ENCODE measurements at places on chromosomes 16 and 17. TPM values are rescaled to one million over a fixed set of nuclear protein-coding genes. Genes with fewer than 3 reads are reported as not detected.

DNA sequence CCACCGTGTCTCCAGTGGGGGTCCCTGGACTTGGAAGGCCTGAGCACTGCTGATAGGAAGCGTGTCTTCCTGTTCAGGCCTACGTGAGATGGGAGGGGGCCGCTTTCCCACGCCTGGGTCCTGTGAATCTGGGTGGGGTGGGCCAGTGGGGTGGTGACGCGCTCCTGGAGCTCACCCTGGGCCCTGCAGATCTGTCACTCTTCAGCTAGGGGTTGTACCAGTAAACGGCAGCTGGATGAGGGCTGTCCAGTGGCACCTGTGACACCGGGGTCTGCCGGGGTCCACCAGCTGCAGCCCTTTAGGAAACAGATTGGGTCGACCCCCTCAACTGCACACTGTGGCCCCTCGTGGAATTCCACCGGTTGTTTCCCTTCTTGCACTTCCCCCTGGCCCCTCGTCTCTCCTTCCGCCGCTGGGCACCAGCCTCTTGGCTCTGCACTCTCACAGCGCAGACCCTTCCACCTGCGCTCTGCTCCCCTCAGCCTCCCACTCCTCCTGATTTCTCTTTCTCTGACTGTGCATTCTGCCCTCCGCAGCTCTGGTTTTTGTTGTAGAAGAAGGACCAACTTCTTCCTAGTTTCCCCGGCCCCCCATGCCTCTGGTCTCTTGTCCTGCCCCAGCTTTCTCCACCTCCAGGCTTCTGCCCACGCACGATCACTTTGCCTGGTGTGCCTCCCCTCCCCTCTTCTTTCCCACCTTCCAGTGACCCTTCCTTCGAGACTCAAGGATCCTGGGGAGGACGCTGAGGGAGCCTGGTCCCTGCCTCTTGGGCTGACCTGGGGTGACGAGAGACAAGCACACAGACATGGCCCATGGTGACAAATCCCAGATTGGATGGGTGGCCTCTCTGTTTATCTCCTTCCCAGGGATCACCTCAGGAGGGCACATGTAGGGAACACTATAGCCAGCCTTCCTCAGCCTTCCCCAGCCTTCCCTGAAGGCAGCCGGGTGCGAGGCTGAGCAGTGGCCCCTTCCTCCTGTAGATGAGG lies 4.8 kb downstream of the MRC2 start:
- DNase-seq = no peak

NHERF1 gene
- total RNA-seq = 11.7 TPM

DNA sequence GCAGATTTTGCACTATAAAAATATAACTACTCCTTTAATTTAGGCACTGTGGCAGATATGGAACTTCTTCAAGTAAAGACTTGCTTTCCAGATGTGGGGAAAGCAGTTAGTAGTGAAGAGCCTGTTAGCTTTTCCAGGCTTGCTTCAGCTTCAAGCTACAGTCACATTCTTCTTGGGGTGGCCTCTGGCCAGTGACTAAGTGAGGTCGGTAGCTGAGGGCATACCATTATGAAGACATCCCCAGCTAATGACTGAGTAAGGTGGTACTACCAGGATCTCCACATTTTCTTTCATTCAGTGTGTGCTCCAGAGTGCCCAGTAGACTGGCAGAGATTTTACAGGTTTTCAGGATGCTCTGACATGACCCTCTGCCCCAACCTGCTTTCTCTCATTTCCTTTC lies 167.1 kb upstream of the KIF2B start:
- no peak for DNase-seq

SLC16A5 gene
- 4.4 TPM for total RNA-seq

DNA sequence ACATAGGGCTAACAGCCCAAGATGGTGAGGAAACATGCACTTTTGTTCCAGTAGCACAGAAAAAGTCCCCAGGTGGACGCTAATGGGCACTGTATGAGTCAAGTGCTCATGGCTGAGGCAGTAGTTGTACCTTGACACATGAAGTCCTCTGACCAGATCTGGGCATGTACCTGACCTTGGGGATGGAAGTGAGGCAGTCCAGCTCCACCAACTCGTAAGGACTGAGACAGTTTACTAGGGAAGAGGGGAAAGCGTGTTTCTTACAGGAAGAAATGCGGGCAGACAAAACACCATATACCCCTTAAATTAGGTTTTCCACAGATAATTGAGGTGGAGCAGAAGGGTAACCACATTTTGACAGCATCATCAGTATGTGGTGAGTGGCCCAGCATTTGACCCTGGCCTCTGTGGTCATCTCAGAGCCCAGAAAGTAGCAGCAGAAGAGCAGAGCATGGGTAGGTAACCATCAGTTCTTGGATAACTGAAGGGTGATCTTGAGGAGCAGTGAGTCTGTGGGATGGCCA lies 32.4 kb upstream of the METTL9 start:
- DNase-seq = no peak

MIF4GD gene
- 3.8 TPM for total RNA-seq

TRPV3 gene
- total RNA-seq = 1.9 TPM

DNA sequence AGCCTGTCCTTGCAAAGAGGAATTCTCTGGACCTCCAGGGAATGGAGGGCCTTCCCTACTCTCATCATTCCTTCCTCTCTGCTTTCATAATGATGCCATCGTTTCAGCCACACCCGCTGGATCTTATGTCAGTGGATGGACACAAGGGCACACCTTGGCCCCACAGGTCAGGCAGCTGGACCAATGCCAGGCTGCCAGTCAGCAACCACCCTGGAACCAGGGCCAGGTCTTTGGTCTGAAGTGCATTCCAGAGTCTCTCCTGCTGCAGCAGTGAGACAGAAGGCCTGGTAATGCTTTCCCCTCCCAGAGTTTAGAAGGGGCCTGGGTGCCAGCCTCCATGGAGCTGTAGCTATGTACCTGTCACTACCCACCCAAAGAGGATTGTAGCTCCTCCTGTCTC lies 7.4 kb downstream of the C1QL1 start:
- DNase-seq = no peak

- no peak for DNase-seq
These were observed 77.0 kb upstream of the HS3ST4 start for GRCh38 chr16:25614716-25615265.

CFAP97D1 gene
- not detected for total RNA-seq

DNA sequence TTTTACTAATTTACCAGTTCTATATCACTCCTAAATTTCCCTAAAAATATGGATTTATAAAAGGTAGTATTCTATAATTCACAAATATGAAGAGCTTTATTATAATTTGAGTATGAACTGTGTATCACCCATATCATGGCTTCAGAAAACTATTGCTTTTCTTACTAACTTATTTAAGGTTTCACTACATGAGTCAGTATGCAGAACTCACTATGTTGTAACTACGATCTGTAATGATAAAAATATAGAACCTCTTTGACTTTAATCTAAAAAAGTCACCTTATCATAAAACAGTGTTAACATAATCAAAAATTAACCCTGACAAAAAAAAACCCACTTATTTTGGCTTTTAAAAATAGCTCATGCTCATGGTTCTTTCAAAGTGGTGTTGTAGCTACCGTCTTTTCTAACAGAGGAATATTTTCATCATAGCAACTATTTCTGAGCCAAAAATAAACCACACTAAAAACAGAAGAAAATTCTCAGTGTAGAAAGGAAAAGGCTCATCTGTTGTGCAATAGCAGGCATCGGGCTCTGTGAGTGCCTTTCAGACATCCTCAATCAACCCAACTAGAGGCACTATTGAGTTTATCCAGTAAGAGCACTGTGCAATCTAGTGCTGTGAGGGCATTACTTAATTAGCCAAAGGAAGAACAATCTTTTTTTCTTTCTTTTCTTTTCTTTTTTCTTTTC lies 42.1 kb downstream of the ITGAM start:
- peak; percentile 44 for DNase-seq

PPY gene
- not detected for total RNA-seq

DNA sequence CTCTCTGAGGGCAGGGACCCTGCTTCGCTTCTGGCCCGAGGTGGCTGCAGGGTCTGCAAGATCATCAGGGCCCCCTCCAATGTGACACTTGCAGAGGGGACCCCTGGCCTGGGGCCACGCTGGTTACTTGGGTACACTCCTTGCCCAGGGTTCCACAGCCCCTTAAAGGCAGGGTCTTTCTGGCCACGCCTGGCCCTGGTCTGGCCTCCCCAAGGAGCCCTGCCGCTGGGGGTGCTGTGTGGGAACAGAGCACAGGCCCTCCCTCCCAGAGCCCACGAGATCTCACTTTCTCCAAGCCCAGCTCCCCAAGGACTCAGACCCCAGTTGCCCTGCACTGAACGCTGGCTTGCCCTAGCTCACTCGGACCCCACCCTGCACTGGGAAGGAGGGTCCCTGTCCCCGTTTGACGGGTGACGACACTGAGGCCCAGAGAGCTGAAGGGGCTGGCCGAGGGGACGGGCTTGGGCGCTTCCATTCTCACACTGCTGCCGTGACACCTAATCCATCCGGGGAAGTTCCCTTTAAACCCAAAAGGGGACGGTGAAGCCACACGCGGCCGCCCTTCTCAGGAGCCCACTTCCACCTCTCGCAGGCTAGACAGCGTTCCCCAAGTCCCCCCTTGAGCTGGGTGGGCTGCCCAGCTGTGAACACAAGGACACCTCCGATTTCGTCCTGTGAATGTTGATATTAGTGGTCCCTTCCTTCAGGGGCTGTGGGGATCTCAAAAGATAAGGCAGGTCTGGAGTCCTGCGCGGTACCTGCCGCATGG lies 26.9 kb upstream of the OSGIN1 start:
- DNase-seq = no peak

GRCh38 chr17:14396547-14396946 lies 95.7 kb downstream of the HS3ST3B1 start:
- DNase-seq = peak; percentile 7

MRPL58 gene
- 26.2 TPM for total RNA-seq

DNA sequence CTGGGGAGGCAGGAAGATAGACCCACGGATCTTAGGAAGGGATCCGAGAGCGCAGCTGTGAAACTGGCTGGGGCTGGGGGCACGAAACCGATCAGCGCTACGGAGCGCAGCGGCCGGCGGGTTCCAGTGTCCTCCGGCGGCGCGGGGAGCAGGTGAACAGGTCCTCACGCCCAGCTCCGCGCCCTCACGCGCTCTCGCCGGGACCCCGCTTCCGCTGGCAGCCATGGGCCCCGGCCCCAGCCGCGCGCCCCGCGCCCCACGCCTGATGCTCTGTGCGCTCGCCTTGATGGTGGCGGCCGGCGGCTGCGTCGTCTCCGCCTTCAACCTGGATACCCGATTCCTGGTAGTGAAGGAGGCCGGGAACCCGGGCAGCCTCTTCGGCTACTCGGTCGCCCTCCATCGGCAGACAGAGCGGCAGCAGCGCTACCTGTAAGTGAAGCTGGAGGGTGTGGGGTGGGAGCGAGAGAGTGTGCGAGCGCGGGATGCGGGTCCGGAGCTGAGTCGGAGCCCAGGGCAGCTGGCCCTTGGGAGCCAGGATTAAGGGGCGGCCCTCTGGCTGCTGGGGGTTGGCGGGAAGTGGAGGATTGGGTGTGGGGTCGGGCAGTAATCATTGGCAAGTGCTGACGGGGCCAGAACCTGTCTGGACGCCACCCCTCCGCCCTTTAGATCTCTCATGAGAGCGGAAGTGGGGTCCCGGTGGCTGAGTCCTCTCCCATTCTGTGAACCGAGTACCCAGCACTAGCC lies 479 bp downstream of the ITGA3 start:
- DNase-seq = peak; percentile 58

WSCD1 gene
- total RNA-seq = 0.18 TPM

DNA sequence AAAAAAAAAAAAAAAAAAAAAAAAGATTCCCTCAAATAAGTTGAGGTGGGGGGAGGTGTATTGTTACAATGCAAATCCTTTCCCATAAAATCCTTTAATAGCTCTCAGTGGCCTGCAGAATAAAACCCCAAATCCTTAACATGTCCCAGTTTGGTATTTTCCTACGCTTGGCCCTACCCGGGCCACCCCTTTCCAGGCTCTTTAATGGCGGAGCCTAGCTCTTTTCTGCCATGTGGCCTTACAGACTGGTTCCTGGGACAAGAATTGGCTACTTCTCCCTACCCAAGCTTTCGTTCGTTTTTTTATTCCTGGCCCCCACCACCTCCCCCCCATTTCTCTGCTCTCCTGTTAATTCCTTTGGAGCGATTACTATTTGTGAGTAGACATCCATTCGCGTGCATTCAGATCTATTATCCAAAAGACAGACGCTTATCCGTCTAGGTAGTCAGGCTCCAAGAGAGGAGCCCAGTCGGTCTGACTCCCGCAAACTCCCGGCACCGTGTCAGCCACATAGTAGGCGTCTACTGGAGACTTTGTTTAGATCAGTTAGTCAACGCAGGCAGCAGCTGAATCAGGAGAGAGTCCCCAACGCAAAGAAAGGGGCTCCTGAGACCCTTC lies 813 bp upstream of the THAP11 start:
- no peak for DNase-seq

DNA sequence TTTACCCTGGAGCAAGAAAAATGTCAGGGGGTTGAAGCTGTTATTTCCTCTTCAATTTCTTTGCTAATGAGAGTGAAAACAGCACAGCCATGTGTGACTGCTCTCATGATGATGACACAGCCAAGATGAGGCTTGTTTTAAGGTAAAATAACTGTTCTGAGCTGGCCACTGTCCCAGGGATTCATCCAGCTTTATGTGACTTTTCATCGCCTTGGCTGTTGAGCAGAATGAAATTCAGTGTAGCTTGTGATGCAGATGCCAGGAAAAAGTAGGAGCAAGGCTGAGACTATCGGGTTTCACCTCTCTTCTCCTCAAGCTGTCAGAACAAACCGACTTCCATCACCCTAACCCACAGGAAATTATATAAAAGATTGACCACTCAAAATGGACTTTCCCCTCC lies 361.8 kb upstream of the CDH5 start:
- peak; percentile 50 for DNase-seq

KAT8 gene
- total RNA-seq = 31.5 TPM

CA5A gene
- not detected for total RNA-seq

DNA sequence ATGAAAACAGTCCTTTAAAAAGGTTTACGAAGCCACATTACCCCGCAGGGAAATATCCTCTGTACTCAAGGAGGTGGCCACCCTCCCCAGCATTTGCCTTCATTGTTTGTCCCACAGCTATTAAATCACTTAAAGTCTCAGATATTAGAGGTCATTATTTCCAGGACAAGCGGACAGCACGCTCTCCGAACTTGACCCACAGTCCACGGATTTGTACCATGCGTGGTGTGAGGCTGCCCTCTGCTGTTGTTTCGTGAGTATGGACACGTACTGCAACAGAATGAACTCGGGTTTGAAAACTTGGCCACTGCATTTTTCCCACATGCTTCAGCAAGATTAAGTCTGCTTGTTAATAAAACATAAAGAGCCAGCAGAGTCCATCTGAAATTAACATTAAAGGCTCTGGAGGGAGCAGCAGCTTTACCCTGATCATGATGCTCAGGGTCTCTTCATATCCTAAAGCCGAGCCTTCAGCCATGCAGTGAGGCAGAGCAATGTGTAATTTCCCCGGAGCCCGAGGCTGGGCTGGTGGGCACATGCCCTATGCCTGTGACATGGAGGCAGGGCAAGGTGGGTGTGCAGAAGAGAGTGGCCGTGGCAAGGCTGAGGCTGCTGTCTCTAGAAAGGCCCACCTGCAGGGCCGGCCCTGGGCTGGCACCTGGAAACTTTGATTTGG lies 19.7 kb downstream of the MEAK7 start:
- peak; percentile 69 for DNase-seq

Data from fibroblast of the aortic adventitia (primary cell).